Uterus (tissue), 4 donors: ENCODE measurements at places on chromosomes 4 and X. TPM values are rescaled to one million over a fixed set of nuclear protein-coding genes. Genes with fewer than 3 reads are reported as not detected.

DNA sequence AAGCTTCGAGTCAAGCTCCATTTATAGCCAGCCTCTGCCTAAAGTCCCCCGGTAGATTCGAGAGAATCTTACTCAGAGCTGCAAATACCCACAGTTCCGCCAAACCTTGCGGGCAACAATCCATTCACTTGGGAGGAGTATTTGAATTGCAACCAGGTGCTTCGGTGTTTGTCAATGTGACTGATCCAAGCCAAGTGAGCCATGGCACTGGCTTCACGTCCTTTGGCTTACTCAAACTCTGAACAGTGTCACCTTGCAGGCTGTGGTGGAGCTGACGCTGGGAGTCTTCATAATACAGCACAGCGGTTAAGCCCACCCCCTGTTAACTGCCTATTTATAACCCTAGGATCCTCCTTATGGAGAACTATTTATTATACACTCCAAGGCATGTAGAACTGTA, 11.2 kb downstream of the CD40LG start:
- no peaks in the 10 kb centered on the region for H3K36me3 ChIP-seq
- H3K4me1 ChIP-seq, result no peaks in the 10 kb centered on the region
- no peak for DNase-seq

GRCh38 chrX:19659929-19660328, 144.6 kb upstream of the MAP3K15 start:
- H3K27ac ChIP-seq, result no peak overlapping the region
- H3K36me3 ChIP-seq, result no peaks in the 10 kb centered on the region
- H3K4me3 ChIP-seq, result no peak overlapping the region
- H3K27me3 ChIP-seq, result no peaks in the 10 kb centered on the region

- H3K4me1 ChIP-seq, result no peaks in the 10 kb centered on the region
- no peak overlapping the region for H3K4me3 ChIP-seq
- peaks cover 5% of the 10 kb centered on the region for H3K27me3 ChIP-seq
- no peaks in the 10 kb centered on the region for H3K36me3 ChIP-seq
Observed at GRCh38 chr4:69910016-69910782, 20.7 kb upstream of the CSN1S1 start.

DNA sequence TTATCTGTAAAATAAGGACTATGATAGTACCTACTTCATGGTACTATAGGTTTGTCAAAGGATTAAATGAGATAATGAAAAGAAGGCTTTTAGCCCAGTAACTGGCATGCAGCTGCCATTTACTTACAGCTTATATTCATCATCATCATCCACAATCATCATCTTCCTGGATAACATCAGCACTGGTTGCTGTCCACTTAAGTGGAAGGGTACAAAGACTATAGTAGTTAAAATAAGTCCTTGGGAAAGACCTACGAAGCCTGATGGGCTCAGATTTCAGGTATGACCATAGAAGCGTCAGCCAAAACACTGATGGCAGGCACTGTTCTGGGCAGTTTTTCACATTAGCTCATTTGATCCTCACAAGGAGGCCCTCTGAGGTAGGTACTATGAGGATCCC, 20.6 kb downstream of the CCDC149 start:
- no peak for DNase-seq
- no peak overlapping the region for H3K27ac ChIP-seq
- H3K27me3 ChIP-seq, result no peaks in the 10 kb centered on the region
- no peak overlapping the region for H3K4me3 ChIP-seq
- H3K36me3 ChIP-seq, result no peaks in the 10 kb centered on the region

Gene GAGE12H
- total RNA-seq, result not detected

Gene ZIC3
- total RNA-seq, result not detected
